ENCODE measurements at places on chromosomes 13 and 19.

GRCh38 chr13:102945886-102946285, 100.1 kb downstream of the ERCC5 start:
- no peak for DNase-seq

DNA sequence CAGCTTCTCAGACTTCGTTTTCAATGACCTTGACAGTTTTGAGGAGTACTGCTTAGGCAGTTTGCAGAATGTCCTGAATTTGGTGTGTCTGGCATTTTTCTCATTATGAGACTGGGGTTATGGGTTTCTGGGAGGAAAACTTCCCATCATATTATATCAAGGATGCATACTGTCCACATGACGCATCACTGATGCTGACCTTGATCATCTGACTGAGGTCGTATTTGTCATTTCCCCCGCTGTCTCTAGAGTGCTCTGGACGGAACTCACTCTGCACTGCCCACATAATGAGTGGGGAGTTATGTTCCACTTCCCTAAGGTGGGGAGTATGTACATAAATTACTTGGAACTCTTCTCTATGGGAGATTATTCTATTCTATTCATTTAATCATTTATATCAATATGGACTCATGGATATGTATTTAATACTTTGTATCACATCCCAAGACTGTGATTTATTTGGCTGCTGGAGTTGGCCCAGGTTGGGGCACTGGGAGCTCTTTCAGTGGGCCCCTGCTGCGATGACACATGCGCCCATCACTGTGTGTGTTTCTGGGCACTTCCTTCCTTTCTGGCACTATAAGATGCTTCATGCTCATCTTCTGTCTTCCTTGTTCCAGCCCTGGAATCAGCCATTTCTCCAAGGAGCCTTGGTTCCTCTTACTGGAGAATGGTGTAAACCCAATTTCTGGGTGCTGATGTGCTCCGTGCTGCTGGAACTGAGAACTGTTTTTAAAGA, 138.6 kb downstream of the MIPEP start:
- no peak for DNase-seq

DNA sequence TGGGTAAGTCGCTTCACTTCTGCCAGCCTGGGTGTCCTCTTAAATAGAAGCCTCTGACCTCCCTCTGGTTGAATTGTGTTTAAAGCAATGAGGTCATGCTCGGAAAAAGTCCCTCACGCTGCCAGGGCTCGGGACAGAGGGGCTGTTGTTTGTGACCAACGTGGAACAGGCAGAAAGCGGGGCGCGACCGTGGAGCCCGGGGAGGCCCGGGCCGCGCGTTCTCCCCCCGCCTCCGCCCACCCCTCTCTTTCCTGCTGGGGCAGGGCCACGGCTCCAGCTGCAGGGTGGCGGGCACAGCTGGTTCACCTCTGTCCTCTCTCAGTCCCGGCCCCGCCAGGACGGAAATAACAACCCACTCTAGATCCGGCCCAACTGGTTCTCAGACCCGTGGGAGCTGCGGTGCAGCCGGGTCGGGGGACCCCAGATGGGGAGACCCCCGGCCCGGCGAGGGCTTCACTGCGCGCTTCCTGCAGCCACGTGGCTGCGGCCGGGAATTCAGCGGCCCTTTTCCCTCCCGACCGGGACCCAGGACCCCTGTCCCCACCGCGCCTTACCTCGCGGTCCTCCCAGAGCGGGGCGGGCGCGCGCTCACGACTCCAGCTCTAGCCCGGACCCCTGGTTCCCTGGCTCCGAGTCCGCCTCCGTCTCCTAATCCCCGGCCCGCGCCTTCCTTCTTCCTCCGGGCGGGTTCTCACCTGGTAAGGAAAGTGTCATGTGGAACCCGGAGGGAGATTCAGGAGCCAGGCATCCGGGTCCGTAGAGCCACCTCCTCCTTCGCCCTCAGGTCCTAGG, 1.9 kb downstream of the CDC42EP5 start:
- DNase-seq, result no peak

DNA sequence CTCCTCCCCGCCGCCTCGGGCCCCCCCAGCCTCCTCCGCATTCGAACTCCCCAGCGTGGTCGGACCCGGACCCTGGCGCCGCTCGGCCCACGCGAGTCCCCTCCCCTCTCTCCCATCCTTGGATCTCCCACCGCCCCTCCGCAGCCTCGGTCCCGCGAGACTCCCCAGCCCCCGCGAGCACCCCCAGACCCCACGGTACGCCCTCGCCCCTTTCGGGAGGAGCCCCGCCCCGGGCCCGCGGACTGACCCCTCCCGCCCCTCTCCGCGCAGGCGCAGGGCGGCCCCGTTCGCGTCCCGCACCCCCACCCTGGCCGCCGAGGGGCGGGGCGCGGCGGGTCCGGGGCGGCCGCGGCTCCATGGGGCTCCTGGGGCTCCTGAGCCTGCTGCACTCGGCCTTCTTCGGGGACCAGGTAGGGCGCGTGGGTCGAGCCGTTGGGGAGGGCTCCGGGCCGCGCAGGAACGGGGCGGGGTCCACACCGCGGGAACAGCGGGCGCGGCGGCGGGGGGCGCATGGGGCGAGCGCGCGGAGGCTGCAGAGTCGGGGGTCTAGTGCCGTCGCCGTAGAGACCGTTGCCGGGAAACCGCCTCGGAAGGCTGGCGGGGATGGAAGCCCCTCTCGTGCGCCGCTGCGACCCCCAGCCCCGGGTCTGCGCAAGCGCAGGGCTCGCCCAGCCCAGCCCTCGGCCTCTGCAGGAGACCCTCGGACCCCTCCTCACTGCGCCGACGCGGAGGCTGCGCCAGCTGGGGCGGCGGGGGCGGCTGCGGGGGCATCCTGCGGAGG, 3.8 kb upstream of the APC2 start:
- no peak for DNase-seq

DNA sequence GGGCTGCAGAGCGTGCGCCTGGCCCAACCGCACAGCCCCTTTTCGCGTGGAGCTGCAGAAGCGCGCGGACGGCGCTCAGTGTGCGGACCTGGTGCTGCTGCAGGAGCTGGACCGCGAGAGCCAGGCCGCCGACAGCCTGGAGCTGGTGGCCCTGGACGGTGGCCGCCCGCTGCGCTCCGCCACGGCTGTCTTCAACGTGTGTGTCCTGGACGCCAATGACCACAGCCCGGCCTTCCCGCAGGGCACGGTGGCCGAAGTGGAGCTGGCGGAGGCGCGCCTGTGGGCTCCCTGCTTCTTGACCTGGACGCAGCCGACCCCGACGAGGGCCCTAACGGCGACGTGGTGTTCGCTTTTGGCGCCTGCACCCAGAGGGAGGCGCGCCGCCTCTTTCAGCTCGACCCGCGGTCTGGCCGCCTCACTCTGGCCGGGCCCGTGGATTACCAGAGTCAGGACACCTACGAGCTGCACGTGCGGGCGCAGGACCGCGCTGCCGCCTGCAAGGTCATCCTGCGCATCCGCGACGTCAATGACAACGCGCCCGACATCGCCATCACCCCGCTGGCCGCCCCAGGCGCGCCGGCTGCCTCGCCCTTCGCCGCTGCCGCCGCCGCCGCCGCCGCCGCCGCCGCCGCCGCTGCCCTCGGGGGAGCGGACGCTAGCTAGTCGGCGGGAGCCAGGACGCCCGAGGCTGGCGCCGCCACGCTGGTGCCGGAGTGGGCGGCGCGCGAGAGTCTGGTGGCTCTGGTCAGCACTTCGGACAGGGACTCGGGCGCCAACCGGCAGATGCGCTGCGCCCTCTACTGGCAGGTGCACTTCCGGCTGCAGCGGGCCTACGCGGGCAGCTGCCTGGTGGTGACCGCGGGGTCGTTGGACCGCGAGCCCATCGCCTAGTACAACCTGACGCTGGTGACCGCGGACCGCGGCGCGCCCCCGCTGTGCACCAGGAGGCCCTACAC, 172.2 kb downstream of the OLFM4 start:
- DNase-seq, result no peak

- no peak for DNase-seq
These were observed 5.1 kb downstream of the GRIN2D start for GRCh38 chr19:48398375-48399235.

DNA sequence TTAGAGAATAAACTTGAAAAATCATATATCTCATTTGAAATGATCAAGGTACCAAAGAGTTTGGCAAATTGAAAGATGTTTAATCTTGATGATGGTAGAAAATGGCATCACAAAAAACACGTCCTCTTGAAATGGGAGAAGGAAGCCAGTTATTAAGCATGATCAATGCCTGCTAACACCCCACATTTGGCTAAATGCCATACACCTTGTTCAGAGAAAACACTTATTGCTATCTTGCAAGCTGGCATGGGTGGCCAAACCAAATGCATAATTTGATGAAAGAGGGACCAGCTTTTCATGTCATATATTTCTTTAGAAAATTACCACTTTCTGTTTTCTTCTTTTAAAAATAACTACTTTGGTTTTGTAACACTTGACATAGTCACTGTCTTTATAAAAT, 141.3 kb downstream of the ZAR1L start:
- no peak for DNase-seq

DNA sequence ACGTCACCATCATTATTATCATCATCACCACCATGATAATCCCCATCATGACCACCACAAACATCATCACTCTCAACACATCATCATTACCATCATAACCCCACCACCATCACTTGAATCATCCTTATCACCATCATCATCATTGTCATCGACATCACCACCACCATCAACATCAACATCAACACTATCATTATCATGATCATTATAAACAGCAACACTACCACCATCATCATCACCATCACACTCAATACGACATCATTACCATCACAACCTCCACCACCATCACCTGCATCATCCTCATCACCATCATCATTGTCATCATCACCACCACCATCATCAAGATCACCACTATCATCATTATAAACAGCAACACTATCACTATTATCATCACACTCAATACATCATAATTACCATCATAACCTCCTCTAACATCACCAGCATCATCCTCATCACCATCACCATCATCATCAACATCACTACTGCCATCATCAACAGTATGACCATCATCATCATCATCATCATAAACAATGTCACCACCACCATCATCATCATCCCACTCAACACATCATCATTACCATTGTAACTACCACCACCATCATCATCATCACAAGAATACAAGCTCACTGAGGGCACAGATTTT, 78.7 kb downstream of the MBD3L1 start:
- DNase-seq, result no peak

GRCh38 chr13:24747248-24748060, 16.5 kb upstream of the RNF17 start:
- DNase-seq, result no peak

- DNase-seq, result no peak
These were observed 19.4 kb downstream of the CEACAM21 start for GRCh38 chr19:41595258-41595889.

DNA sequence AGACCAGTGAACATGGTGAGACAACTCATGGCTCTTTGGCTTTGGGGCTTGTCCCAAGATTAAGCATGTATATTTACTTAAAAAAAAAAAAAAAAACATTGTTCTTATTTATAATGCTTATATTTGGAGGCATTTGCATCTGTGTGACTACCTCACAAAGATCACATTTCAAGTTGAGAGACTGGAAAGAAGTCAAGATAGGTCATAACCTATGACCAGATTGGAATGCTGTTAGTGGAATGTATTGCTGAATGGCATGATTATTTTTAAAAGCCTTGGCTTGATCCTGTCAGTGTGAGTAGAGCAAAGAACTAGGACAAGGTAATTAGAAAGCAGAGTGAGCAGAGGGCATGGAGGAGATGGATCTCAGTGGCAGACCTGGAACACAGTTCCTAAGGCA, 214.6 kb downstream of the OXGR1 start:
- no peak for DNase-seq

GRCh38 chr13:67217880-67218279, 12.3 kb downstream of the PCDH9 start:
- no peak for DNase-seq

DNA sequence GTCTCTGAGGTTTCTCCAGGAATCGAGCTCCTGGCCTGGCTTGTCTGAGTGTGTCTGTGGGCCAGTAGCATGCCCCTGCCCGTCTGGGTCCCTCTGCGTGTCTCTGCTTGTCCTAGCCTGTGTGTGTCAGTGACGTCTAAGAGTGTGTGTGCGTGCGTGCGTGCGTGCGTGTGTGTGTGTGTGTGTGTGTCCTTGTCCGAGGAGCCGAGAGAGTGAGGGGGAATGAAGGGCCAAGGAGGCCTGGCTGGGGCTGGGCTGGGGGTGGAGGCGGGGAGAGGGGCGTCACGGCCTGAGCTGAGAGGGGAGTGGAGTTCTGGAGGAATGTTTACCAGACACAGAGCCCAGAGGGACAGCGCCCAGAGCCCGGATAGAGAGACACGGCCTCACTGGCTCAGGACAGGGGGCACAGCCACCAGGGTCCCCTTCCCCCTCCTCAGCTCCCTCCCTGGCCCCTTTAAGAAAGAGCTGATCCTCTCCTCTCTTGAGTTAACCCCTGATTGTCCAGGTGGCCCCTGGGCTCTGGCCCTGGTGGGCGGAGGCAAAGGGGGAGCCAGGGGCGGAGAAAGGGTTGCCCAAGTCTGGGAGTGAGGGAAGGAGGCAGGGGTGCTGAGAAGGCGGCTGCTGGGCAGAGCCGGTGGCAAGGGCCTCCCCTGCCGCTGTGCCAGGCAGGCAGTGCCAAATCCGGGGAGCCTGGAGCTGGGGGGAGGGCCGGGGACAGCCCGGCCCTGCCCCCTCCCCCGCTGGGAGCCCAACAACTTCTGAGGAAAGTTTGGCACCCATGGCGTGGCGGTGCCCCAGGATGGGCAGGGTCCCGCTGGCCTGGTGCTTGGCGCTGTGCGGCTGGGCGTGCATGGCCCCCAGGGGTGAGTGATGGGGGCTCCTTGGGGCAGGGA, at the start of gene AXL:
AXL (plus strand) TSS at position 609 of the 893 bp plus-strand sequence; CDS start at position 779, 170 bp downstream.
- DNase-seq, result no peak

GRCh38 chr19:29983568-29983967, 41.5 kb downstream of the URI1 start:
- DNase-seq, result no peak

GRCh38 chr13:43127827-43128226, 104.4 kb downstream of the DNAJC15 start:
- DNase-seq, result no peak

GRCh38 chr13:40618581-40619478, 47.6 kb downstream of the FOXO1 start:
- DNase-seq, result no peak

DNA sequence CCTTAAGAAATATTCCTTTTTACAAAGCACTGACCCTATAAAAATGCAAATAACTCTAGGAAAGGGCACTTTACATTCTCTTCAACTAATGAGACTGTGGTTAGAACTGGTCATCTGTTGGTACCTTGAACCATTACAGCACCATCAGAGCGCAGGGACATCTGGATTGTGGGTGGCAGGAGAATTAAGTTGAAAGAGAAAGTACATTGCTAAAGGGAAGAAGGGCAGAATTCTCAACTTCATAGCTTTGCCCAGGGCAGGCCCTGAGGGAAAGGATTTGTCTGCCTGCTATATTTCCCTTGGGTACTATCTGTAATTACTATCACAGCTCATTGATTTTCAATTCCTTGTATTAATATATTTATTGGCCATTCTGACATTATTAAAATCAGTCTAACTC, 196.8 kb downstream of the KLF12 start:
- no peak for DNase-seq

DNA sequence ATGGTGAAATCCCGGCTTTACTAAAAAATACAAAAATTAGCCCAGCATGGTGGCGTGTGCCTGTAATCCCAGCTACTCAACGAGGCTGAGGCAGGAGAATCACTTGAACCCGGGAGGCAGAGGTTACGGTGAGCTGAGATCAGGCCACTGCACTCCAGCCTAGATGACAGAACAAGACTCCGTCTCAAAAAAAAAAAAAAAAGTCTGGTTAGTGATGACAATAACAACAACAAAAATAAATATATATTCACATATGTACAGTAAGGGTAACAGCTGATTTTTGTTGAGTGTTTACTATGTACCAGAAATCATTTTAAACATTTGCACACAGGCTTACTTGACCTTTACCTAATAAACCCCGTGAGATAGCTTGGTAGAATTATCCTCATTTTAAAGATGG, 23.0 kb downstream of the RRAS start:
- DNase-seq, result no peak

Data from NCI-H1436 treated with DMSO at 0.1 percent for 48 hours (cell line).